ENCODE measurements at places on chromosomes 6 and 20. TPM values are rescaled to one million over a fixed set of nuclear protein-coding genes. Genes with fewer than 3 reads are reported as not detected.

The INSM1 gene
- not detected for total RNA-seq

DNA sequence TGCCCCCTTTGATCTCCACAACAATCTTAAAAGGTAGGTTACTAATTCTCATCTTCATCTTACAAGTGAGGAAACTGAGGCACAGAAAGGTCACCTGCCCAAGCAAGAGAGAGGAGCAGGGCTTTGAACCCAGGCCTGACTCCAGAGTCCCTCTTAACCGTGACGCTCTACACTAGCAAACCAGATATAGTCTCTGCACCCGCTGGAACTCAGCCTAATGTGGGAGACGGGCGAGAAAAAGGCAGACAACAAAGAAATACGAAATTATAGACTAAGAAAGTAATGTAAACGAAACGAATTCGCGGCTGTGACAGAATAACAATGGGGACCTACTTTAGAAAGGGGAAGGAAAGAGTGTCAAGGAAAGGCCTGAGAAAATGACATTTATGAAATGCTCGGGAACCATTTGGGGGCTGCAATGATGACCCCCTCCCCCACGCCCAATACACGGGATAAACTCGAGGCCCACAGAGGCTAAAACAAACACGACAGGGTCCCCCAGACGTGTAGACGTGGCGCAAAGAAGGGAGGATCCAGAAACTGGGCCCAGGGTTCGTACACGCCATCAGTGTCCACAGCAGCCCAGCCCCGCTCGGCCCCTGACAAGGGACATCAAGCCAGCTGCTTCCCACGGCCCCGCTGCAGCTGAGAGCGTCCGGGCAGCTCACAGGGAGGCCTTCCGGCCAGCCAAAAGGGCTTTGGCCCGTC is 637 bp downstream of the TRPC4AP start:
- no peak for DNase-seq
- H3K4me3 ChIP-seq, result peak overlapping the region; percentile 86
- H3K27me3 ChIP-seq, result no peaks in the 10 kb centered on the region

The LGSN gene
- total RNA-seq, result not detected

- no peaks in the 10 kb centered on the region for H3K27me3 ChIP-seq
- no peak overlapping the region for H3K4me3 ChIP-seq
- no peaks in the 10 kb centered on the region for H3K36me3 ChIP-seq
- H3K27ac ChIP-seq, result no peak overlapping the region
Observed at GRCh38 chr6:140095532-140095931, 721.1 kb upstream of the CITED2 start.

DNA sequence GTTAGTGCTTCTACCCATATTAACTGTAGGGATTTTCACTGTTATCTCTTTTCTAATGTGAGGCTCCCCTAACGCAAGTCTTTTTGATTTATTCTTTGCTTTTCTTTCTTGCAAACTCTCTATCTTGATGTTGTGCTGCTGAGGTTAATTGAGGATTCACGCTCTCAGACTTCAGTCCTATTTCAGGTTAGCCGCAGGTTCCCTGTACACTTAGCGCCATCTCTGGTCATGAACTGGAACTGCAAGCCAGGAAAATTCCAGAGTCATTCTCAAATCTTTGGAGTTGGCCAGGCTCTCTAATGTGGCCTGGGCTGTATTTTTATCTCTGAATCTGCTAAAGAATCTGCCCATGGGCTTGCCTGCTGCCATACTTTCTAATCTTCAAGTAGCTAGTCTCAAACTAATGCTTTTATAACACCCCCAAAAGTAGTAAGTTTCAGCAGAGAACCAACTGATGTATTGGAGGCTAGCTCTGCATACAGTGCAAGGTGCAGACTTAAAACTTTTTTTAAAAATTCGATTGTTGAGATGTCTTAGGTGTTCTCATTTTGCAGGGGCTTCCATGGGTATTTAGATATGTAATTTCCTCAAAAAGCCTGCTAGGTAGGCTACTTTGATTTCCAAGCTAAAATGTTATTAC is 91.1 kb upstream of the OPRM1 start:
- no peaks in the 10 kb centered on the region for H3K4me1 ChIP-seq
- no peaks in the 10 kb centered on the region for H3K36me3 ChIP-seq
- H3K27ac ChIP-seq, result no peak overlapping the region
- DNase-seq, result no peak
- no peaks in the 10 kb centered on the region for H3K27me3 ChIP-seq

All from right atrium auricular region (tissue), 2 donors.